ENCODE measurements at places on chromosomes 1 and 21.

DNA sequence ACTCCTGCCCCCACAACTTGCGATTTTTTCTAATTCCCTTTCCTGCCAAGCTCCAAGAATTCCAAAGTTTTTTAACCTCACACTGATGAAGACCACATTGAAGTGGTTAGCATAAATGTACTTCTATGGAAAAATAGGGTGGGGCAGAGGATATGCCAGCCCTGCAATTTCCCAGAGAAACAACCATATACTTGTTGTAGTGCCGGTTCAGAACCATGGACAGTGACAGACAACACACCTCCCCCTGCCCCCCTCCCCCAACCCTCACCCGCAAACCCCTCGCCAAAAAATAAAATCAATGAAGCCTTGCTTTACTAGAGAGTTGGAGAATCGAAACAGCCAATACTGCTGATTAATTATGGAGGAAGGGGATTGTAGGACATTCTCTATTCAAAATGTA is 109.5 kb upstream of the GRIK3 start:
- no peak for DNase-seq

DNA sequence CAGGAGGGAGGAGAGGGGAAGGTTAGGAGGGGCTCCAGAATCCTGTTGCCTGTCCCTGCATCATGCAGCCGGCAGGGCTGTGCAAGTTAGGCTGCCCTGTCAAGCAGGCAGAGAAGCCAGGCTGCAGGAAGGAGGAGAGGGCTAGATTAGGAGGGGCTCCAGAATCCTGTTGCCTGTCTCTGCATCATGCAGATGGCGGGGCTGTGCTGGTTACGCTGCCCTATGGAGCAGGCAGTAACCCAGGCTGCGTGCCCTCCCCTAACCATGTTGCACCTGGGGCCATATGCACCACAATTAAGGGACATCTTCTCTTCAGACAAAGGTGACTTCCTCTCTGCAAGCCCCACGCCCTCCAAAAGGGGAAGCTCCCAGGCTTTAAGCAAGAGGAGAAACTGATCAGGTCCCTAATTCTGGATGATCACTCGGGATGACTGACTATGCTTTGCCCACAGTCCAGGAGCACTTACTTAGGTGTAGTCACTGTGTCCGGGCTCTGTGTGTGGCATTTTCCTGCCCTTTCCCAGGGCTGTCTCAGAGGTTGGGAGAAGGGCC is 457.4 kb downstream of the SETD4 start:
- DNase-seq, result no peak

DNA sequence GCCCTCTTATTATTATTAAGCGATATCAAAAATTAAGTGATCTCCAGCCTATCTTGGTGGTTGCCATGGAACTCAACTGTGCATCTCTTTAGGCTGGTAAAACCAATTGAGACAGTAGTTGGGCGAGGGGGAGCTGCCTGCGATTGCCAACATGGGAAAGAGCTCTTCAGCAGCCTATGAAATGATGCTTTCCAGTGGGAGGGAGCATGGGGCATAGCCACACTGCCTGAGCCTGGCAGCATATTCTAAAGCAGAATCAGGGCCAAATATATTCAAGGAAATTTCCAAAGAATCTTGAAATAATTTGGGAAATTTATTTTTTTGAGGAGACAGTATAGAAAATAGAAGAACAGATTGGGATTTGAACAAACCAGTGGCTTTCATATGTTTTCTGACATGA is 126.9 kb upstream of the DNAH14 start:
- DNase-seq, result no peak

- DNase-seq, result no peak
These were observed 22.4 kb upstream of the ACTN2 start for GRCh38 chr1:236663934-236664333.

DNA sequence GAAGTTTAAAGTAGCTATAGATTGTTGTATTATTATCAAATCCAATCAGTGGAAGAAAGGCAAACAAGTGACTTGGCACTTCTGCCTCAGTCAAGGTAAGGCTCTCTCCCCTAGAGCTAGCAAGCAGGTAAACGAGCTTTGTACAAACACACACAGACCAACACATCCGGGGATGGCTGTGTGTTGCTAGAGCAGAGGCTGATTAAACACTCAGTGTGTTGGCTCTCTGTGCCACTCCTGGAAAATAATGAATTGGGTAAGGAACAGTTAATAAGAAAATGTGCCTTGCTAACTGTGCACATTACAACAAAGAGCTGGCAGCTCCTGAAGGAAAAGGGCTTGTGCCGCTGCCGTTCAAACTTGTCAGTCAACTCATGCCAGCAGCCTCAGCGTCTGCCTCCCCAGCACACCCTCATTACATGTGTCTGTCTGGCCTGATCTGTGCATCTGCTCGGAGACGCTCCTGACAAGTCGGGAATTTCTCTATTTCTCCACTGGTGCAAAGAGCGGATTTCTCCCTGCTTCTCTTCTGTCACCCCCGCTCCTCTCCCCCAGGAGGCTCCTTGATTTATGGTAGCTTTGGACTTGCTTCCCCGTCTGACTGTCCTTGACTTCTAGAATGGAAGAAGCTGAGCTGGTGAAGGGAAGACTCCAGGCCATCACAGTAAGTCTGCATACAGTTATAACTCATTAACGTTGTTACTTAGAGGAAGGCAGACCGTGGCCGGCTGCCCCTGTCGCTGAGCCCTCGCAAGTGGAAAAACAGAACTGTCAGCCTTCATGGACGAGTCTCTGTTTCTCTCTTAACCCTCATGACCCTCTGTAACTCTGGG is at the start of gene PALMD:
TSS of gene PALMD (plus strand) at position 415 of the 833 bp plus-strand sequence. CDS start at position 620, 205 bp downstream.
- peak; percentile 77 for DNase-seq

DNA sequence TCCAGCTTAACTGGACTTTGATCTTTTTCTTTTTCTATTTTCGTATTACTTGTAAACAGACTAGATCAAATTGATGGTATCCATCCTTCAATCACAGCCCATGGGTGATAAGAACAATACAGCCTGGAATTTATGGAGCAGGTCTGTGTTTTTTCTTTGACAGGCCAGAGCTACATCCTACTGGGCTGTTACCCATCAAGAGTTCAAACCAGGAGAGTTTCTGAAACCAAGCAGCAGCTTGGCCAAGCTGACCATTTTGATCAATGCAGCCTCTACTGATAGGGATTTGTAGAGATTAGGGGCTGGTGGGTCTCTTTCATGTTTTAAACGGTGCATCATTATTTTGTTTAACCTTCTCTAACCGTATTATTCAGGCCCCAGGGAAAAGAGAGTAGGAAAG is 24.3 kb upstream of the CCDC190 start:
- no peak for DNase-seq

- DNase-seq, result no peak
These were observed 44.7 kb upstream of the LYPLAL1 start for GRCh38 chr1:219128957-219129356.

GRCh38 chr1:106879538-106879937 is 176.9 kb upstream of the PRMT6 start:
- peak; percentile 51 for DNase-seq

- DNase-seq, result no peak
These were observed 27.2 kb downstream of the RGS1 start for GRCh38 chr1:192602757-192603156.

DNA sequence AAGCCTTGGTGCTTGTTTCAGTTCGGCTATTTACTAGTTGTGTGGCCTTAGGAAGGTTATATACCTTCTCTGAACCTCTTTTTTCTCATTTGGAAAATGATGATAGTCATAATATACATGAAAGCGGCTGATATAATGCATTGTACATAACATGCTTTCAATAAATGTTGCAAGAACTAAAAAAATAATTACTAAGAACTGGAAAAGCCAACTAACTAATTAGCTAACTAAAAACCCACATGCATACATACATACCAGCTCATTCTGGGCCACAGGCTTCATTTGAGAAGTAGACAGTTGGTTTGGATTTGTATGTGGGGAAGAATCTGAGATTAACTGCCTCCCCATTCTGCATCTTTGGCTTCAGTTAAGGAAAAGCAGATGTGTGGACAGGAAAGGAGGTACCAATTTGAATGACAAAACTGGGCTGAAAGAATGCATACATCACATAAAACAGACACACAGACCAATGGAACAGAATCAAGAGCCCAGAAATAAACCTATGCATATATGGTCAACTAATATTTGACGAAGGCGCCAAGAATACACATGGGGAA is 217.9 kb downstream of the TM2D1 start:
- no peak for DNase-seq

- no peak for DNase-seq
These were observed 17.7 kb downstream of the TCP10L start for GRCh38 chr21:32567626-32568025.

DNA sequence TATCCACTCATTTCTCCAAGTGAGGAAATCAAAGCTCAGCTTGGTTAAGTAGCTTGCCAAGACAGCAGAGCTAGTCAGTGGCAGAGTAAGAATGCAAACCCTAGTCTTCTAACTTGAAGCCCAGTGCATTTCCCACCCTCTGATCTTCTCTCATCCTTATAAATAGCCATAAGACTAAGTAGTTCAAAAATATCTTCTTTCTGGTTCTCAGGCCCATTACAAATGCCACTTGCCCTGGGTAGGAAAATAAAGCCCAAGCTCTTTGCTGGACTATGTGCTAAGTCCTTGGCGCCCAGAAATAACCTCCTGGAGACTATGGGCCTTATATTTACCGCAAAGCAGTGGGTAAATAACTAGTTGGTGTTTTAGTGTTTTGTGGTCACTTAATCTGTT is 505.8 kb downstream of the PLPP3 start:
- DNase-seq, result no peak

DNA sequence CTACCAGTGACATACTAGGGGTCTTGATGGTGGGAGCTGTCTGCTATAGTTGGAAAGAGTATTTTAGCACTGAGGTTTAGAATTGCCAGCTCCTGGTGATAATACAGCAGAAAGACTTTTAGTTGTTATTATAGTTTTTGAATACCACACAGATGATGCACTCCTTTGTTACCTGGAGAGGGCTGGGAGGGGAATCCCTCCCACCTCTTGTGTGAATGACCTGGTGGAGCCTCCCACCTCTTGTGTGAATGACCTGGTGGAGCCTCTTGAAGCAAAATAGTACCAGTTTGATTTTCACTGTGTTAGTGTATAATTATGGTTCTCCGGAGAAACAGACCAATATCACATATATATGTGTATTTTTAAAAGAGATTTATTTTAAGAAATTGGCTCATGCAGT is 3.3 kb downstream of the DISP1 start:
- no peak for DNase-seq

- DNase-seq, result no peak
These were observed 2.5 kb upstream of the JUN start for GRCh38 chr1:58786184-58786926.

GRCh38 chr1:32791881-32792280 is 25.3 kb downstream of the YARS1 start:
- no peak for DNase-seq

GRCh38 chr1:192561301-192561700 is 14.3 kb upstream of the RGS1 start:
- no peak for DNase-seq

GRCh38 chr21:42117229-42117966 is 46.3 kb downstream of the UMODL1 start:
- DNase-seq, result peak; percentile 58

DNA sequence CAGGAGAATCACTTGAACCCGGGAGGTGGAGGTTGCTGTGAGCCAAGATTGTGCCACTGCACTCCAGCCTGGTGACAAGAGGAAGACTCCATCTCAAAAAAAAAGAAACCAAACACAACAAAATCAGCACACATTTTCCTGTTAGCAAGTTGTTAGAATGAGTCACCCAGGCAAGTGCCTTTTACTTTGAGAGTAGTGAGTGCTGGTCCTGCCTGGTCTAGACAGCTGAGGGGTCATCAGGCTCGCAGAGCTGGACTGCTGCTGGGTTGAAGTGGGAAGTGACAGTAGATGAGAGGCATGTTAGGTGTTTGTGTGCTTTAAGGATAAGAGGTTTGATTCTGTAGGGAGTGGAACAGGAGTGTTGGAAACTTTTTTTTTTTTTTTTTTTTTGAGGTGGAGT is 31.9 kb downstream of the GNPAT start:
- DNase-seq, result no peak

DNA sequence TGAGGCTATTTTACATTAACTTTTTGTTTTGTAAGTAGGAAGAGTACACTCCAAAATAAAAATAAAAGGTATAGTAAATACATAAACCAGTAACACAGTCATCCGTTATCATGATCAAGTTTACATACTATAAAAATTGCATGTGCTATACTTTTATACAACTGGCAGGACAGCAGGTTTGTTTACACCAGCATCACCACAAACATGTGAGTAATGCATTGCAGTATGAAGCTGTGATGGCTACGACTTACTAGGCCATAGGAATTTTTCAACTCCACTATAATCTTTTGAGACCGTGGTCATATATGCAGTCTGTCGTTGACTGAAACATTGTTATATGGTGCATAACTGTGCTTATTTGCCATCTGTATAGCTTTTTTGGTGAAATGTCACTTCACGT is 106.2 kb downstream of the CENPF start:
- DNase-seq, result no peak

DNA sequence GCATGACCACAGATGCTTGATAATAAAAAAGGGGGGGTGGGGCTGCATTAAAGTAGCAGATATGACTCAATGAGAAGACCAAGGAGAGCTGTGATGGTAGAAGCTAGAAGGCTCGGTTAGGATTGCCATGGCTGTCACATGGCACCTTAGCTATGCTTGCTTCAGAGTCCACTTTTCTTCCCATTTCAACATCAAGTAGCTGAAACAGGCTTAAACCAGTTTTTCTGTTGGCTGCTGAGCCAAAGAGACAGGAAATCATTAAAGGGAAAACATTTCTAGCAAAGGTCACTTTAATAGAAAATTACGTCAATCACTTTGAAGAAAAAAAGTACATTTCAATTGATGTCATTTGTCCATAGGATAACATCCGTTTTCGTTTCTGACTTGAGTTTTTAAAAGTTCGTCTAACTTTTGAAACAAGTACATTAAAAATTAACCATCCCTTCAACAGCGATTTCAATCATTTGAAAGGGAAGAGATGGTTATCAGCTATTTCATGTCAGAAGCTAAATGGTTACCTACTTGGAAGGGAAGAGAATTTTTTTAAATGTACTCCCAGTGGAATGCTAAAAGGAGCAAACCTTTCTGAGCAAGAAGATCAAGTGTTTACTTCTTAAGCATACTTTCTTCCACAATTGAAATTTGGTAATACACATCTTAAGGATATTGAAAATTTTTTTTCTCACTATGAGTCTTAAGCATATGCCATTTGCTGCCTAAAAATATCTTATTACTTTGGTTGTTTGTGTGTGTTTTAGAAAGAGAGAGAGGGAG is 488.1 kb upstream of the PRMT6 start:
- DNase-seq, result no peak
